ENCODE measurements at places on chromosomes 13 and 19. TPM values are rescaled to one million over a fixed set of nuclear protein-coding genes. Genes with fewer than 3 reads are reported as not detected.

TEX29 gene
- 0.96 TPM for total RNA-seq

KCTD15 gene
- 45.6 TPM for total RNA-seq

CYP4F3 gene
- 0.71 TPM for total RNA-seq

PNMA8A gene
- total RNA-seq: 6.8 TPM

NXNL1 gene
- total RNA-seq: not detected

- no peaks in the 10 kb centered on the region for H3K4me1 ChIP-seq
- H3K27ac ChIP-seq: no peak overlapping the region
- no peak overlapping the region for H3K4me3 ChIP-seq
- H3K27me3 ChIP-seq: no peaks in the 10 kb centered on the region
These were observed 249.3 kb upstream of the HTR2A start for GRCh38 chr13:47146136-47146535.

DNA sequence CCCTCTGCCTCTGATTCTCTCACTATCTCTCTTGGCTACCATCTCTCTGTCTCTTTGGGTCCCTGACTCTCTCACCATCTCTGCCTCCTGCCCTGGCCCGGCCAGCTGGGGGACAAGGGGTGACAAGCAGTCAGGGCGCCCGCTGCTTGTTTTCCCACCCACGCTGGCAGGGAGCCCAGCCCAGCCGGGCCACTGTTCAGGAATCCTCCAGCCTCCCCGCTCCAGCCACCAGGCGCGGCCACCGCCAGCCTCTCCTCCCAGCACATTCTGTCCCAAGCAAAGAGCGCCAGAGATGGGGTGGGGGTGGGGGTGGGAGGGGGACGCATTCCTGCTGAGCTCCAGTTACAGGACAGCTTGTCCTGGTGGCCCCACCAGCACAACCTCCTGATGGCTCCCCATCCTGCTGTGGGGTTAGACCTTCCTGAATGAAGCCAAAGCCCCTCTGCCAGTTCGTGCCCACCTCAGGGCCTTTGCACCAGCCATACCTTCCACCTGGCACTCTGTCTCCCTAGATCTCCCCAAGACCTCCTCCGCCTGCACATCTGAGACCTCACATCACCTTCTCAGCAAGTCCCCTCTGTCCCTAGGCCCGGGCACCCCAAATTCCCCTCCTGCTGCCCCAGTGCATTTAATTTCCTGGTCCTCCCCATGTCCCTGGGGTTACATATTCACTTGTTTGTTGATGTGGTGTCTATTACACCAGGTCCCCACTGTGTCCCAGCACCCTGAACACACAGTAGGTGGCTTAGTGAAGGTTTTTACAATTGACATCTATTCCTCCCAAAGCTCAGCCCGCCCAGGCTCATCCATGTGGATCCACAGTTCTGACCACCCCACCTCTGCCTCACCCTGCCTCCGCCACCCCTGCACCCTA is 12.5 kb downstream of the ARRDC2 start:
- no peaks in the 10 kb centered on the region for H3K27me3 ChIP-seq
- peak; percentile 93 for DNase-seq
- peaks cover 4% of the 10 kb centered on the region for H3K4me1 ChIP-seq
- no peaks in the 10 kb centered on the region for H3K36me3 ChIP-seq
- no peak overlapping the region for H3K4me3 ChIP-seq

- no peaks in the 10 kb centered on the region for H3K36me3 ChIP-seq
- H3K4me1 ChIP-seq: no peaks in the 10 kb centered on the region
- DNase-seq: no peak
- H3K27me3 ChIP-seq: no peaks in the 10 kb centered on the region
- H3K27ac ChIP-seq: no peak overlapping the region
- H3K4me3 ChIP-seq: no peak overlapping the region
These were observed 11.7 kb downstream of the KCTD12 start for GRCh38 chr13:76874479-76874878.

- no peaks in the 10 kb centered on the region for H3K4me1 ChIP-seq
- no peak for DNase-seq
- no peak overlapping the region for H3K4me3 ChIP-seq
- no peak overlapping the region for H3K27ac ChIP-seq
These were observed 604.4 kb upstream of the SPRY2 start for GRCh38 chr13:80945328-80945727.

DNA sequence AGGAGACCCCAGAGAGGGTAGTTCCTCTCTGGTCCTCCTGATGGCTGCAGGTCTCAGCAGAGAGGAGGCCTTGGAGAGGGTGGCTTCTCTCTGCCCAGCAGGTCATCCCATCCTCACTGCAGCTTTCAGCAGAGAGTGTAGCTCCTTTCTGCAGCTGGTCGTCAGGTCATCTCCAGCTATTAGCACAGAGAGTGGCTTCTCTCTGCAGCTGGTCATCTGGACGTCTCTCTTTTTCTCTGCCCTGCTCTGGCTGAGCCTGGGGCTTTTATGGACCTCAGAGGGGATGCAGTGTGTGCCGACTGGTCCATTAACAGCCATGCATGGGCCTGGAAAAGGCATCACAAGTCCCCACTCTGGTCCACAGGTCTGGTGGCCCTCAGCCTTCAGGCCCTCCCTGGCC is 20.3 kb downstream of the TNFSF9 start:
- no peaks in the 10 kb centered on the region for H3K4me1 ChIP-seq
- DNase-seq: no peak
- no peak overlapping the region for H3K27ac ChIP-seq
- H3K27me3 ChIP-seq: no peaks in the 10 kb centered on the region

DNA sequence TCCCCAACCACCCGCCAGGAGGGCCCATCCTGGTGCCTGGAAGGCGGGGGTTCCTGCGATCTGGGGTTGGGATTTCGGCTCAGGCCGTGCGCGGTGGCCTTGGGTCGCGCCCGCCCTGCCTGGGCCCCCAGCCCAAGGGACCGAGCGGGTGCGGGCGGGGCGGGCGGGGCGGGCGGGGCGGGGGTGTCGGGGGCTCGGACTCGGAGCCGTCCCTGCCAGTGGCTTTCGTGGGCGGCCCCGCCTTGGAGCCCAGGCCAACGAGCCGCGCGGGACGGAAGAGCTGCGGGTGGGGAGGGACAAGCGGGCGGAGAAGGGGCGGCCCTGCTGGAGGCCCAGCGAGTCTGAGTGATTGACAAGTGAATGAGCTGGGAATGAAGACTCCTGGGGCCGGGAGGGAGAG is 24.6 kb upstream of the ZNF729 start:
- no peaks in the 10 kb centered on the region for H3K36me3 ChIP-seq
- no peak for DNase-seq
- H3K27me3 ChIP-seq: no peaks in the 10 kb centered on the region
- H3K27ac ChIP-seq: no peak overlapping the region
- no peaks in the 10 kb centered on the region for H3K4me1 ChIP-seq
- H3K4me3 ChIP-seq: no peak overlapping the region

DNA sequence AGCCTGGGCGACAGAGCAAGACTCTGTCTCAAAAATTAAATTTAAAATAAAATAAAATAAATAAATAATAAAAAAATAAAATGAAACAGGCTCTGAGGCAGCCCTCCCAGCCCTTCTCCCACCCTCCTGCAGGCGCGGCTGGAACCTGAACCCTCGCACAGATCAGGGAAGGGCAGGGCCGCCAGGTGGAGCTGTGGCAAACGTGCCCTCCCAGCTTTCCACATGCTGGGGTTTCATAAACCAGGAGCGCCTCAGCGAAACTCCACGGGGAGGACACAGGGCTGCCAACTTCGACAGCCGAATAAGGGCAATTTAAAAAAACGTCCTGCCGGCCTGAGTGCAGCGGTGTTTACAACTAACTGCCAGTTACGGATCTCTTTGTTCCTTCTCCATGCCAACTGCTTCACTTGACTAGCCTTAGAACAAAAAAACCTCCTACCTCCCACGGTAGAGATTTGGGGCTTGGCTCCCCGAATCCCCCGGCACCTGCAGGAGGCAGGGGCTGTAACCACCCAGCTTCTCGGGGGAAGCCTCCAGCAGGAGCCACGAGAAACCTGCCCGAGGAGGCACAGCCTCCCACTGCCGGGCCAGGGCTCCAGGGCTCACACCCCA is 15.9 kb downstream of the ZNF787 start:
- H3K4me3 ChIP-seq: no peak overlapping the region
- no peaks in the 10 kb centered on the region for H3K36me3 ChIP-seq
- H3K4me1 ChIP-seq: no peaks in the 10 kb centered on the region
- DNase-seq: peak; percentile 80
- no peaks in the 10 kb centered on the region for H3K27me3 ChIP-seq
- peak overlapping the region; percentile 28 for H3K27ac ChIP-seq

- H3K4me1 ChIP-seq: no peaks in the 10 kb centered on the region
- no peak within 1 kb of the TSS for H3K4me3 ChIP-seq
- H3K27ac ChIP-seq: no peak within 1 kb of the TSS
- DNase-seq: peak; percentile 66
- H3K27me3 ChIP-seq: no peaks in the 10 kb centered on the region
These were observed at the start of gene GSX1 for GRCh38 chr13:27792393-27793218. GSX1 (plus strand) TSS chr13:27792483; CDS start chr13:27792691, 208 bp downstream.

DNA sequence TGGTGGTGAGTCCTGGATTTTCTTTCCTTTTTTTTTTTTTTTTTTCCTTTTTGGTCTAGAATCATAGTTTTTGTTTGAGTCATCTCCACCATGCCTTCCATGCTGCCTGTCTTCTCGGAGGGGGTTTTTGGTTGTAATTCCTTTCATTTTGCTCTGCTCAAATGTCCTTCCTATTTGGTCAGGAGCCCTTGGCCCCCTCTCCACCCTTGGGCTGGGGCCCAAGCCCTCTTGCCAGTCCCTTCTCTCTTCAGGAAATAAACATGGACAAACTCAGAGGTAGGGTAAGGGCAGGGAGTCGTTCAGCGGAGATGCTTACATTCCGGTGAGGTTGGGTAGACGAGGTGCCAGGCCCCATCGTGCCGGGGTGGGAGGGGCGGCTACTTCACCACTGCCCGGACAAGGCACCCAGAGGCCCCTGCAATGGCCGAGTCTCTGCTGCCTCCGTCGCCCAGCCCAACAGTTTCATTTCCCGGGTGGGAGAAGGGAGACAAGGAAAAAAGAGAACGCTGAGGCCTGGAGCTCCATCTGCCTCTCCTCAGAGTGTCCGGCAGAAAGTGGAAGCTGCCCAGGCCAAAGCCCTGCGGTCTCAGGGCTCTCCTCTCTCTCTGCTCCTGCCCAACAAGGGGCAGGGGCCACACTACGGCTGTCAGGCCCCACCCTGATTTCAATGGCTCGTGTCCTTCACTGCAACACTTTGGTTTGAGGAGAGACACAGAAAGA is 12.7 kb downstream of the ZNF574 start:
- H3K36me3 ChIP-seq: no peaks in the 10 kb centered on the region
- DNase-seq: no peak

DNA sequence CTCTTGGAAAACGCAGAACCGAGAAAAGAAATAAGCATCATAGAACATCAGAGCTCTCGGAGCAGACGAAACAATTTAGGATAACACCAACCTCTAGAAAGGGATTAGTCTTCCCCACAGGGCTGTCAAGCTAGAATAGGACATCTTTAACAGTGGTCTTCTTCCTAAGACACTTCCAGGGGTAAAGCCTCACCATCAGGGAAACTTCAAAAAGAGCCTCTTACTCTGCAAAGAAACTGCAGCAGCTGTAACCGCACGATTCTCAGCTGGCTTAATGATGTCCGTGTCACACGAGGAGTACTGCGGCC is 642 bp downstream of the ZNF571 start:
- H3K4me1 ChIP-seq: no peaks in the 10 kb centered on the region
- no peaks in the 10 kb centered on the region for H3K27me3 ChIP-seq
- H3K27ac ChIP-seq: no peak overlapping the region
- peak overlapping the region; percentile 76 for H3K4me3 ChIP-seq

GRCh38 chr19:46350758-46351159 is 3.9 kb downstream of the PPP5C start:
- H3K27ac ChIP-seq: peak overlapping the region; percentile 68
- no peaks in the 10 kb centered on the region for H3K27me3 ChIP-seq
- H3K4me1 ChIP-seq: peaks cover 3% of the 10 kb centered on the region
- H3K36me3 ChIP-seq: no peaks in the 10 kb centered on the region
- no peak overlapping the region for H3K4me3 ChIP-seq

GRCh38 chr13:79389026-79389425 is 17.0 kb downstream of the RBM26 start:
- H3K27ac ChIP-seq: no peak overlapping the region
- no peaks in the 10 kb centered on the region for H3K36me3 ChIP-seq
- H3K27me3 ChIP-seq: no peaks in the 10 kb centered on the region
- no peak for DNase-seq
- no peak overlapping the region for H3K4me3 ChIP-seq
